ENCODE measurements at places on chromosomes 11 and 22.

DNA sequence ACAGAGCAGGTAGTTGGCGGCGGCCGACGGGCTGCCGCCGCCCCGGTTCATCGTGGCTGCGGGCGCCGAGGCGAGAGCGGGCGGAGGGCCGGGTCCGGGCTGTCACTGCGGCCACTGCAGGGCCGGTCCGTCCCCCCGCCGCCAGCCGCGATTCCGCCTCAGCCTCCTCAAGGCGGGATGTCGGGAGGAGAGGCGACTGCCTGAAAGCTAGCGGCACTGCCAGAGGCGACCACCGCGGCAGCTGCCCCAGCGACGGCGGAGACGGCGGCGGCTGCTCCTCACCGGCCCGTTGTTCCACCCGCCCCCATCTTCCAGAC lies 234 bp downstream of the SESN3 start:
- DNase-seq = no peak

DNA sequence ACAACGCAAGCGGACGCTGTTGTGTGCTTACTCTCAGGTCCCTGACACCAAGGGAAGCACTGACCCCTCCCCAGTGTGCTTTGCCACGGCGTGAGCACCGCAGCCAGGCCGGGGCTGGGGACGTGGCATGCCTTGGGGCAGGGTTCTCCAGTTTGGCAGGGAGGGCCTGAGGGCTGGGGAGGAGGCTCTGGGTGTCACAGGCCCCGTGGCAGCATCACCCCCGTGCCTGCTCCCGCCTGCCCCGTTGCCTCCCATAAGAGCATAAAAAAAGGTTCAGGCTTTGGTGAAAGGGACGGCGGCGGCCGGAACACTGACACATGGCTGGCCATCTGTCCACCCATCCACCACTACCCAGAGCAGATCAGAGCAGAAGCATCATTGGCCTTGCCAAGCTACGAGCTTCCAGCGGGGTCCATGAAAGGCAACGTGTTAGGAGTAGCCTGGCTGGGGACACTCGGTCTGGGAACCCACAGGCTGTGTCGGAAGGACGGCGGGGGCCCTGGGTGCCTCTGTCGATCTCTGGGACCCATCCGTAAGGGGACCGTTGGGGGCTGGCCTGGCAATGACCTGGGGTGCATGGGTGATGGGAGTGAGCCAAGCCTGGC lies 183.0 kb downstream of the IGLL1 start:
- DNase-seq = no peak

GRCh38 chr11:28447226-28447625 lies 339.0 kb downstream of the METTL15 start:
- no peak for DNase-seq

DNA sequence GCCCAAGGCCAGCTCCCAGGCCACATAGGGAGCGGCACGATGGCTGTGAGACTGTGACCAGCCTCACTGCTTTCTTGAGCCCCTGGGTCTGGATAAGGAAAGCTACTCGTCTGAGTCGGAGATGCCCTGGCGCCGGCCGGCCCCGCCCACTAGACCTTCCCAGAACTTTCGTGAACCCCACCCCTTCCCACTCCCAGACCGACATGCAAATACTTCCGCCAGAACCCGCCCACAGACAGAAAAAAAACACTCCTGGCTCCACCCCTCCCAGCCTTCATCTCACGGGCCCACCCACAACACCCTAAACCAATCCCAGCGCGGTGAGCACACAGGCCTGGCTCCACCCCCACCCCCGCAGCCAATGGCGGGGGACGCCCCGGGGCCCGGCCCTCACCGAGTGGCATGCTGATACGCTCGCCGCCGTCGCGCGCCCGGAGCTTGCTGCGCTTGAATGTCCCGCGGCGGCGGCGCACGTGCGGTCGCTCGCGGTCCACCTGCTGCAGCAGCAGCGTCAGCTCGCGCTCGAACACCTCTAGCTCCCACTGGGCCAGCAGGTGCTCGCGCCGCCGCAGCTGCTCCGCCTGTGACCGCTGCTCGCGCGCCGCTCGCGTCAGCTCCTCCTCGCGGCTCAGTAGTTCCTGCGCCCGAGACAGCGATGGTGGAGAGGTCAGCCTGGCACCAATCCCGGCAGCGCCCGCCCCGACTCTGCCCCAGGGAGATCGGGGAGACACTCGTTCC lies 7.0 kb downstream of the MAP3K11 start:
- no peak for DNase-seq

GRCh38 chr22:36862251-36863242 lies 1.7 kb downstream of the NCF4 start:
- no peak for DNase-seq

DNA sequence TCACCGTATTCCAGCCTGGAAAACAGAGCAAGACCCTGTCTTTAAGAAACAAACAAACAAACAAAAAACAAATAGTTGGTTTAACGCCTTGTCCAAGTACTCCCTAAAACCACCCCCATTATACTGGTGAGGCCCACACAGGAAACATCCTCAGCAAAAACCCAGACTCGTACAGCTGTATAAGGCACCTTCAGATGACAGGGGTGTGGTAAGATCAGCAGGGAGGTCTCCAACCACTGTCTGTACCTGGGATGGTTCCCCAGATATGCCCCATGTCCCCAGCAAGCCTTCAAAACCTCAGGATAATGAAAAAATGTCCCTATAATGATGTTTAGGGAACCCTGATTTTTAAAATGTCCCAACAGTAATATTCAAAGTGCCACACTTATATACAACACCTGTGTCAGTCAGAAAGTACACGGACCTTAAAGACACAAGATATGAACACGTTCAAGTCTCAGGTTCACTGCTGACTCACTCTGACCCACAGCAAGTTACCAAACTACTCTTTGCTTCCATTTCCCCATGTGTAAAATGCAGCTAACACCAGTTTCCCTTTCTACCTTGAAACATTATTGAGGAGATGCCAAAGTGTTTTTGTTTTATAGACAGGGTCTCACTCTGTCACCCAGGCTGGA lies 9.3 kb downstream of the SF3A1 start:
- no peak for DNase-seq

DNA sequence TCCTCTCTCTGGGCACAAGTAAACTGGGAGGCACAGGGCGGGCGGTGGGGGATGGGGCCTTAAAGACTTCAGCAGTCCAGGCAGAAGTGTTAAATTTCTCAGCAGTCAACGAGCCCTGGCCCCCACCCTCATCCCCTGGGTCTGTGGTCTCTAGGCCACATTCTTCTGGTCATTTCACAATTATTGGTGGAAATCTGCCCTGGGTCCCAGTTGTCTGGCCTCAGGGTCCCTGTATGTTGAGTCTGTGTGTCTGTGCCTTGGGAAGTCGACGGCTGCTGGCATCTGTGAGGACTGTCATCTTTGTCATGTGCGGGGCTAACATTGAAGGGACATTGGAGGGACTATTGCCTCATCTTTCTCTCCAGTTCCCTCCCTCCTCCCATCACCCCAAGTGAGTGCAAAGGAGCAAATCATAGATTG lies 1.7 kb downstream of the TSPAN18 start:
- no peak for DNase-seq

DNA sequence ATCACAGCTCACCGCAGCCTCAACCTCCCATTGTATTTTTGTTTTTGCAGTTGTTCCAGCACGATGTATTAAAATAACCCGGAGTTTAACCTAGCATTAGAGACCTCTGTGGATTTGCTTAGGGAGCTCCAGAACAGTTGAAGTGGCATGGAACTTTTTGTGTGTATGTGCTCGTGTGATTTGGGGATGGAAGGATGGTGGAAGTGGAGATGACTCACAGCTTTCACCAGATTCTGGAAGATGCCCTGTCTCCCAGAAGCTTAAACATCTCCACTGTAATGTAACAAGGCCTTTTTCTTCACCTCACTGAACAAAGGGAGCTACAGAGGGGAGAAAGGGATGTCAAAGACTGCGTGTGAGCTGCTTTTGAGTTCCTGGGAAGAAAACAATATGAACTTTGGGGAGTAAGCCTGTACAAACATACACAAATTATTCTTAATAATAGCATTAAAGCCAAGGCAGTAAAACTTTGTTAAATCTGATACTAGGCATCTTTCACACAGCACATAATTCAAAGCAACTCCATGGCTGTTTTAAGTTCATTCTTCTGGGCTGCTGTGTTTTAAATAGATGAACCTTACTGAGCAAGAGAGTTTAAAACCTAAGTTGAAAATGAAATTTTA lies 226.4 kb downstream of the ADAMTS15 start:
- DNase-seq = no peak

GRCh38 chr22:50027639-50028537 lies 15.3 kb upstream of the IL17REL start:
- DNase-seq = peak; percentile 50

DNA sequence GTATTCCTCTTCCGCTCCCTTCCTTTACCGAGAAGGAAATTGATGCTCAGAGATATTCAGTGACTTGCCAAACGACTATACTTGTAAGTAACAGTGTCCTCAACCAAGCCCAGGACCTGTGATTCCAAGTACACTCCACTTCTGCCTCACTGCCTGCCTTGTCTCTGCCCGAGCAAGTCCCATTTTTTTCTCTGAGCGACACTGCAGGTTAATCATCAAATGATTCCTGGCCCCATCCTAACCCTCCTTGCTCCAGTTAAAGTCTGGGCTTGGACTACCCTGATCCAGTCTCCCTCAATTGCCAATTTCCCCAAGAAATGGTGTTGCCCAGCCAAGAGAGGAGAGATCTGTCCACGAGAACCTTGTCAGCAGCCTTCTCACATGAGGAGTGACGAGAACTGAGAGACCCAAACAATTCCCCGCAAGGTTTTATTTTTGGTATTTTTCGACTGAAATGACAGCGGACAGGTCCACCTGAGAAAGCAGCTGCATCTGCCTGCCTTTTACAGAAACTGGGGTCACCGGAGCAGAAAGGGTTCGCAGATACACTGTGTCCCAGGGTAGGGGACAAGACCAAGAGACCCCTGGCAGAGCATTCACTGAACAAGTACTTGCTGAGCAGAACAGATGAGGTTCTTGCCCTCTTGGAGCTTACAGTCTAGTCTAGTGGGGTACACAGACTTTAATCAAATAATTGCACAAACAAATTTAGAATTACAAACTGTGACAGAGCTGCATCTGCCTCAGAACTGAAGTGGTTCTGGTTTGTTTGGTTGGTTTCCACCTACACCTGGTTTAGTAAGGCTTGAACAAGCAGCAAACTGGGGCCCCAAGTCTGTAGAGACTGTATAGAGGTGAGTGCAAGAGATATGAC lies 11.4 kb downstream of the POU2AF1 start:
- DNase-seq = no peak

All from stimulated activated CD8-positive, alpha-beta memory T cell treated with anti-CD3 and anti-CD28 coated beads, Interleukin-4, amount 100 ng/mL, for 24 hours (primary cell).